Transverse colon (tissue), 4 donors: ENCODE measurements at places on chromosomes 16 and 17.

DNA sequence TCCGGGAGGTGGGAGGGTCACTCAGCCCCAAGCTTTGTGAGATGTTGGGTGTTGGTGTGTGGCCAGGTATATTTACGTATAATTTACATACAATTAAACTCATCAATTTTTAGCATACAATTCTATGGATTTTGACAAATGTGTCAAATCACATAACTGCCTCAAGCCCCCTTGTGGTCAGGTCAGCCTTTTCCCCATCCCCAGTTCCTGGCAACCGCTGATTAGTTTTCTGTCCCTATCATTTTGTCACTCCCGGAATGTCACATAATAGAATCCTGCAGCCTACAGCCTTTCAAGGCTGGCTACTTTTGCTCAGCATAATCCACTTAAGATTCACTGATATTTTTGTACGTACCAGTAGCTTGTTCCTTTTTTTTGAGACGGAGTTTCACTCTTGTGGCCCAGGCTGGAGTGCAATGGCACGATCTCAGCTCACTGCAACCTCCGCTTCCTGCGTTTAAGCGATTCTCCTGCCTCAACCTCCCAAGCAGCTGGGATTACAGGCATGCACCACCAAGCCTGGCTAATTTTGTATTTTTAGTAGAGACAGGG is 19.3 kb upstream of the RAI1 start:
- no peak overlapping the region for H3K27ac ChIP-seq
- H3K4me3 ChIP-seq: no peak overlapping the region
- H3K36me3 ChIP-seq: no peaks in the 10 kb centered on the region
- H3K27me3 ChIP-seq: no peaks in the 10 kb centered on the region
- peaks cover 4% of the 10 kb centered on the region for H3K4me1 ChIP-seq
- DNase-seq: no peak

DNA sequence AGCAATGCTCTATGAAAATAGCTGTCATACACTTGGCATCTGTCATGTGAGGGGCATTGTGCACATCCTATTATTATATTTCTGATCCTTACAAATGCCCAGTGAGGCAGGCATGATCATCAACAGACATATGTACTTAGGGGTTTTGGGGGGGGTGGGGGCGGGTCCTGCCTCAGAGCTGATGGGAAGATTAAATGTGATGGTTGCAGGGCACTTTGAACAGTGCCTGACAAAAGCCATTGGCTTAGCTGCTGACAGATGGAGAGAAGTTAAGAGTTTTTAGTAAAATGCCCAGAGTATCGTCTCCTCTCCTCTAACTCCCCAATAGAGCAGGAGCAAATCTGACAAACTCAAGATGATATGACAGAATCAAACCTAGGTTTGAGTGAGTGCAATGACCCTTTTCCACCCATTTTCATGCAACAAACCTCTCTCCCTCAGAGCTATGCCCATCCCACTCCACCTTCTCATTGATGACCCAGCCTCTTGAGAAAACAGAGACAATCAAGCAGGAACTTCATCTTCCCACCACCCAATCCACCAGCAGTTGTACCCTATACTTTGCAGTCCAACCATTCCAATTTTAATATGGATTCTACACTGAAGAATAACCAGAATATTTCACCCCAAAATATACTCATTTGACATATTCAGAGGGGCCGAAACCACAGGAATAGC is 4.8 kb downstream of the KLHL11 start:
- no peaks in the 10 kb centered on the region for H3K36me3 ChIP-seq
- no peak for DNase-seq
- no peaks in the 10 kb centered on the region for H3K27me3 ChIP-seq
- no peak overlapping the region for H3K27ac ChIP-seq

- no peak for DNase-seq
- H3K4me3 ChIP-seq: no peak overlapping the region
- H3K27ac ChIP-seq: no peak overlapping the region
- no peaks in the 10 kb centered on the region for H3K4me1 ChIP-seq
Observed at GRCh38 chr16:72357910-72358309, 186.0 kb upstream of the PMFBP1 start.

- peak; percentile 92 for DNase-seq
- H3K27ac ChIP-seq: peak overlapping the region; percentile 83
- H3K36me3 ChIP-seq: no peaks in the 10 kb centered on the region
- H3K4me1 ChIP-seq: peaks cover 32% of the 10 kb centered on the region
- H3K4me3 ChIP-seq: no peak overlapping the region
Observed at GRCh38 chr16:27235055-27235937, 32.0 kb downstream of the KDM8 start.

- DNase-seq: no peak
- H3K27me3 ChIP-seq: no peaks in the 10 kb centered on the region
- peak overlapping the region; percentile 95 for H3K27ac ChIP-seq
- H3K36me3 ChIP-seq: no peaks in the 10 kb centered on the region
- no peak overlapping the region for H3K4me3 ChIP-seq
- H3K4me1 ChIP-seq: peaks cover 57% of the 10 kb centered on the region
Observed at GRCh38 chr16:67845291-67846062, 1.3 kb upstream of the NUTF2 start.

GRCh38 chr16:23987443-23987842 is 151.7 kb downstream of the PRKCB start:
- no peak overlapping the region for H3K4me3 ChIP-seq
- no peaks in the 10 kb centered on the region for H3K4me1 ChIP-seq
- H3K27me3 ChIP-seq: no peaks in the 10 kb centered on the region
- no peaks in the 10 kb centered on the region for H3K36me3 ChIP-seq

- no peaks in the 10 kb centered on the region for H3K36me3 ChIP-seq
- peaks cover 79% of the 10 kb centered on the region for H3K27me3 ChIP-seq
- DNase-seq: no peak
- H3K4me3 ChIP-seq: no peak overlapping the region
- no peak overlapping the region for H3K27ac ChIP-seq
- no peaks in the 10 kb centered on the region for H3K4me1 ChIP-seq
Observed at GRCh38 chr17:36923814-36924221, 13.5 kb upstream of the LHX1 start.

- no peaks in the 10 kb centered on the region for H3K27me3 ChIP-seq
- H3K36me3 ChIP-seq: no peaks in the 10 kb centered on the region
- H3K27ac ChIP-seq: no peak overlapping the region
Observed at GRCh38 chr17:20925091-20925490, 117.7 kb downstream of the USP22 start.

DNA sequence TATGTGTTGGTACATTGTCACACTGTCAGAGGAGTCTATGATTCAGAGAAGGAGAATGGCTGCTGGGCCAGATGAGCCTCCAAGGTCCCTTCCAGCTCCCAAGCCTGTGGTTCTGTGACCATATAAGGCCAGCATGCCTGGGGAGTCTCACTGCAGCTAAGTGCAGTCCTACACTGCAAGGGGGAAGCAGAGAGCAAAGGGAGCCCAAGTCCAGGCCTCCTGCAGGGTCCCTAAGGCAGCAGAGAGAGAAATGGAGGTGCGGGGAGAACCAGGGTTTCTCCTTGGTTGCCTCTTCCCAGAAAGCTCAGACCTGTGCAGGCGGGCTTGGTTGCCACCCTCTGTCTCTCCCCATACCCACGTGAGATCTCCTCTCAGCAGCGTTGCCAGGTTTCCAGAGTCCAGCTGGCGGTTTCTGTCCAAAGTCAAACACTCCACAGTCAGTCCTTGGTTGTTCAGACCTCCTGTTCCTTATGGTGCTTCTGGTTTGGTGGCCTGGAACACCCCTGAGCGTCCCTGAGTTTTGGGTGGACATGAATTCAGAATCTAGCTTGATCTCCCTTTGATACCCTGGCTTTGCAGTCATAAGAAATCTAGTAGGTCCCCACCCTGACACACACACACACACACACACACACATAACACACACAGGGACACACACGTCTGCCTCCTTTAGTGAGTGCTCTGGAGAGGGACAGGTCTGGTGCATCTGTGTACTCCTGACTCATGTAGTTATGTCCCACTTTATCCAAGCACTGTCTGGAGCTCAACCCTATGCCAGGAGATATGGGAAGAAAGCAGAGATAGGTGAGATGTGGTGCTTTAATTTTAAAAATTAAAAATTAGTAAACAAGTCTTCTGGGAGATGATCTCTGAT is 78.8 kb downstream of the GNAO1 start:
- H3K27ac ChIP-seq: peak overlapping the region; percentile 72
- no peaks in the 10 kb centered on the region for H3K27me3 ChIP-seq
- H3K4me3 ChIP-seq: no peak overlapping the region
- DNase-seq: peak; percentile 40

GRCh38 chr16:31461201-31461920 is 2.1 kb downstream of the ARMC5 start:
- H3K36me3 ChIP-seq: no peaks in the 10 kb centered on the region
- no peak for DNase-seq
- no peak overlapping the region for H3K4me3 ChIP-seq
- peaks cover 22% of the 10 kb centered on the region for H3K4me1 ChIP-seq
- H3K27me3 ChIP-seq: no peaks in the 10 kb centered on the region
- H3K27ac ChIP-seq: no peak overlapping the region

- no peak for DNase-seq
- no peaks in the 10 kb centered on the region for H3K4me1 ChIP-seq
- H3K36me3 ChIP-seq: peaks cover 11% of the 10 kb centered on the region
- no peaks in the 10 kb centered on the region for H3K27me3 ChIP-seq
- no peak overlapping the region for H3K4me3 ChIP-seq
Observed at GRCh38 chr17:32189343-32189742, 47.0 kb downstream of the RHOT1 start.

- peaks cover 8% of the 10 kb centered on the region for H3K4me1 ChIP-seq
- H3K4me3 ChIP-seq: no peak overlapping the region
- H3K27ac ChIP-seq: no peak overlapping the region
- DNase-seq: no peak
- peaks cover 5% of the 10 kb centered on the region for H3K36me3 ChIP-seq
- no peaks in the 10 kb centered on the region for H3K27me3 ChIP-seq
Observed at GRCh38 chr17:2304931-2305330, 1.2 kb downstream of the SRR start.

DNA sequence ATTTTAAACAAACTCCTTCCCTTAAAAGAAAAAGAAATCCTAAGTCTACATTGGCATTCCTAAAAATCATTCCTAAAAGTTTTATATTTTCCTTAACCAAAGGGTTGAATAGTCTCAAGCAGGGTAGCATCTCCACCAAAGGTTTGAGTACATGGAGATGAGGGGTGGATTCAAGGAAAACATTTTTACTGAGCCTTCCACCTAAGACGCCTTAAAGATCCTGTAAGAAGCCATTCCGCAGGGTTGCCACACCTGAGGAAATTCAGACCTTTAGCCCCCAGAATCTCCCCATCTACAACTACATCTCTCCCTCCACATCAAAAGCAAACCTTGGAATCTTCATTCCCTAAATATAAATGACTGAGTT is 7.7 kb upstream of the AKTIP start:
- DNase-seq: no peak
- no peaks in the 10 kb centered on the region for H3K27me3 ChIP-seq
- no peaks in the 10 kb centered on the region for H3K36me3 ChIP-seq
- peak overlapping the region; percentile 52 for H3K27ac ChIP-seq
- H3K4me1 ChIP-seq: peaks cover 9% of the 10 kb centered on the region

DNA sequence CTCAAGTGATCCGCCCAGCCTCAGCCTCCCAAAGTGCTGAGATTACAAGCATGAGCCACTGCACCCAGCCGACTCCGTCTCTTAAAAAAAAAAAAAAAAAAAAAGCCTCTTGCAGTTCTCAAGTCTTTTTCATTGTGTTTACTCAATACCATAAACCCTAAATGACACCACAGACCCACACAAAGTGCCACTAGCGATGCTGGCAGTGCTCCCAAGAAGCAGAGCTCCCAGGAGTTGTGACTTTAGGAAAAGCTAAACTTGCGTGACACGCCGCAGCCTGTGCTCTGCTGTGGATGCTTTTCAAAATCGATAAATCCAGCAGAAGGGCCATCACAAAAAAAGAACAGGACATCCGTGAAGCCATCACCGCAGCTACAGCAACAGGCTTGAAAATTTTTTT is 114.7 kb downstream of the ANKRD11 start:
- H3K27ac ChIP-seq: no peak overlapping the region
- no peak for DNase-seq
- H3K36me3 ChIP-seq: no peaks in the 10 kb centered on the region
- no peak overlapping the region for H3K4me3 ChIP-seq
- H3K4me1 ChIP-seq: peaks cover 5% of the 10 kb centered on the region
- H3K27me3 ChIP-seq: no peaks in the 10 kb centered on the region
